ENCODE measurements at places on chromosomes 11 and 22. TPM values are rescaled to one million over a fixed set of nuclear protein-coding genes. Genes with fewer than 3 reads are reported as not detected.

- H3K27me3 ChIP-seq, result peaks cover 18% of the 10 kb centered on the region
- no peak for DNase-seq
- H3K36me3 ChIP-seq, result no peaks in the 10 kb centered on the region
- no peak overlapping the region for H3K4me3 ChIP-seq
These were observed 54.2 kb upstream of the PHF21A start for GRCh38 chr11:46175401-46176002.

- DNase-seq, result no peak
- no peaks in the 10 kb centered on the region for H3K27me3 ChIP-seq
- H3K36me3 ChIP-seq, result no peaks in the 10 kb centered on the region
- H3K27ac ChIP-seq, result no peak overlapping the region
These were observed 38.5 kb downstream of the NELL1 start for GRCh38 chr11:20707876-20708275.

GRCh38 chr11:9056467-9056866 is 34.9 kb downstream of the SCUBE2 start:
- no peak for DNase-seq
- H3K27me3 ChIP-seq, result peaks cover 2% of the 10 kb centered on the region
- no peaks in the 10 kb centered on the region for H3K36me3 ChIP-seq
- peaks cover 12% of the 10 kb centered on the region for H3K4me1 ChIP-seq
- no peak overlapping the region for H3K27ac ChIP-seq
- H3K4me3 ChIP-seq, result no peak overlapping the region

DNA sequence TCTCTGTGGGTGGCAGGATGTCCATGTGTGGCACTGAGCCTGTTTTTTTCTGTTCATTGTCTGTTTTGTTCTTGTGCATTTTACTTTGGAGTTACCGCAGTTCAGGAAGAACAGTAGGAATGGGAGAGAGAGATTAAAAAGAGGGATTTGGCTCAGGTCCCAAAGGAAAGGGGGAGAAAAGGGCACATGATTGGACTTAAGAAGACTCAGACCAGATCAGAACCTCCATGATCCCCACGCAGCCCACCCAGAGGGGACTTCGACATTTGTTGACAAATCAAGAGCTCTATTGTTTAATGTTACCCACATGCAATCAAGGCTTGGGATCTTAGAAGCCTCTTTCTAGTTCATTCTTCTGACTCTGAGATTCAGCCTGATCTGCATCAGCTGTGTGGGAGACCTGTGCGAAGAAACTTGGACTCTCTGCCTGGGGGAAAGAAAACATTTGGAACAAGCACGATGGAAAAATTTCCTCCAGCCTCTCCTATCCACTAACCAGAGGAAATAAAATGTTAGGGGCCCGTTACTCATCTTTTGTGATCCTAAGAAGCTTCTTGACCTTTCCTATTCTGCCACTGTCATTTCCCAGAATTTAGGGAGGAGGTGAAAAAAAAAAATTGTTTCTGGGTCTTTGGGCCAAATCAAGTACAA is 119.2 kb downstream of the SPON1 start:
- no peaks in the 10 kb centered on the region for H3K27me3 ChIP-seq
- peaks cover 36% of the 10 kb centered on the region for H3K4me1 ChIP-seq
- H3K36me3 ChIP-seq, result peaks cover 16% of the 10 kb centered on the region
- no peak for DNase-seq

DNA sequence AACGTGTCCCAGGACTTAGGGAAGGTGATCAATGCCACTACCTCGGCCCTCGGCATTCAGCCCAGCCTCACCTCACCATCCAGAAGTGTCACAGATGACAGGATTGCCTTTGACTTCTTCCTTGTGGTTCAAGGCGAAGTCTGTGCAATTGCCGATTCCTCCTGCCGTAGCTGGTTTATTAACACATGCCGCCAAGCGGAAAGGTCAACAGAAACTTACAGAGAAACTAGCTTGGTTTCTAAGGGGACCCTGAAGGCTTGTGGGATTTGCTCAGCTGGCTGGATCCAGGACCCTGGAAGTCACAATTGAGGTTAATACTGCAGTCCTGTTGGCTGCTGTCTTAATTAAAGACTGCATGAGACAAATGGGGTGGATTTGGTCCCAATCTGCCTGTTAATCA is 65.6 kb downstream of the SHANK2 start:
- no peaks in the 10 kb centered on the region for H3K4me1 ChIP-seq
- H3K27me3 ChIP-seq, result no peaks in the 10 kb centered on the region
- H3K27ac ChIP-seq, result no peak overlapping the region
- no peak overlapping the region for H3K4me3 ChIP-seq
- DNase-seq, result no peak
- H3K36me3 ChIP-seq, result no peaks in the 10 kb centered on the region

- DNase-seq, result no peak
- H3K36me3 ChIP-seq, result no peaks in the 10 kb centered on the region
- peak within 1 kb of the TSS; percentile 4 for H3K27ac ChIP-seq
These were observed at the start of gene DCHS1 for GRCh38 chr11:6655790-6656583. Gene DCHS1, minus strand, starts transcription at chr11:6655809. Its CDS starts 14,196 bp downstream, at chr11:6641613.

DNA sequence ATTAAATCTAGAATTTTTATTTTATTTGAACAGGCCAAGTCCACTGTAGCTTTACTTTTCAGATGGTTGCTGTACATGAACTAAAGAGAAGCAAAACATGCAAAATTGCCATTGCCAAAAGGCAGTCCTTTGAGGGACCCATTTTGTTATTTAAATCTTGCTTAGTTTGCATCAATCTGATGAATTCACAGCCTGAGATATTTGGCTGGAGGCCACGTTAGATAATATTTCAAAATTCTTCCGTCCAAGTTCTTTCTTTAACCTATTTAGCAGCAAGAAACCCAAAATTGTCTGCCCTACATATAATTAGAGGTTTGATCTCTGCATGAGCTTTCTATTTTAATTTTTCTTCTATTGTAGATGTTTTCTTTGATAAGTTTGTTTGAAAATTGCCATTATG is 1706.9 kb upstream of the RAG2 start:
- H3K4me3 ChIP-seq, result no peak overlapping the region
- H3K27me3 ChIP-seq, result no peaks in the 10 kb centered on the region
- no peaks in the 10 kb centered on the region for H3K4me1 ChIP-seq
- no peaks in the 10 kb centered on the region for H3K36me3 ChIP-seq

- no peaks in the 10 kb centered on the region for H3K36me3 ChIP-seq
- H3K4me3 ChIP-seq, result no peak overlapping the region
- DNase-seq, result no peak
- H3K27ac ChIP-seq, result no peak overlapping the region
- no peaks in the 10 kb centered on the region for H3K4me1 ChIP-seq
These were observed 4.6 kb downstream of the LGALS12 start for GRCh38 chr11:63510360-63511047.

GRCh38 chr11:21364866-21365624 is 695.7 kb downstream of the NELL1 start:
- no peaks in the 10 kb centered on the region for H3K36me3 ChIP-seq
- H3K27me3 ChIP-seq, result no peaks in the 10 kb centered on the region
- H3K4me3 ChIP-seq, result no peak overlapping the region
- H3K4me1 ChIP-seq, result no peaks in the 10 kb centered on the region

PDGFB gene
- 0.35 TPM for total RNA-seq

SESN3 gene
- 16.2 TPM for total RNA-seq

SEPTIN3 gene
- total RNA-seq, result 0.38 TPM

ZDHHC5 gene
- 74.0 TPM for total RNA-seq

PHLDA2 gene
- total RNA-seq, result 1.3 TPM

OR6T1 gene
- total RNA-seq, result not detected

MS4A2 gene
- total RNA-seq, result not detected

MYO7A gene
- total RNA-seq, result 0.16 TPM

MAP6 gene
- total RNA-seq, result not detected

Data from activated naive CD8-positive, alpha-beta T cell treated with anti-CD3 and anti-CD28 coated beads for 36 hours (primary cell).